ENCODE measurements at places on chromosomes 11 and 22. TPM values are rescaled to one million over a fixed set of nuclear protein-coding genes. Genes with fewer than 3 reads are reported as not detected.

LMO2 gene
- not detected for total RNA-seq

GRCh38 chr11:28961726-28962125 is 853.5 kb downstream of the METTL15 start:
- no peak overlapping the region for H3K4me3 ChIP-seq
- H3K4me1 ChIP-seq: no peaks in the 10 kb centered on the region
- no peak overlapping the region for H3K27ac ChIP-seq

QSER1 gene
- total RNA-seq: 10.5 TPM

DDTL gene
- total RNA-seq: not detected

DNA sequence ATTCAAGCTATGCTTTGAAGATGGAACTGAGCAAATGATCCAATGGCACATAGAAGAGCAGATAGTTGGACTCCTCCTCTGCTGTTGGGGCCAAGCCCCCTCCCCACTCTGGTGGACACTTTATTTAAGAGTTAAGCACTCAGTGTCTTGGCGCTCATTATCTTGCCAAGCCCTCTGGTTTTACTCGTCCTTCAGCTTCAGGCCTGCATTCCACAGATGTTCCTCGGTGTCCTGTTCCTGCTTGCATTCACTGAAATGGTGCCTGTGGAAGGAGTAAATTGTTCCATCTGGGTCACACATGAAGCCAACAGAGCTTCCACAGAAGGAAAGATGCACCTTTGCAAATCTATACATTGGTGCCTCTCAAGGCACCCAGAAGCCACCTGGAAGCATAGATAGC is 26.1 kb downstream of the MAML2 start:
- no peak overlapping the region for H3K4me3 ChIP-seq
- peak overlapping the region; percentile 27 for H3K27ac ChIP-seq
- H3K36me3 ChIP-seq: peaks cover 53% of the 10 kb centered on the region
- no peak for DNase-seq

DNA sequence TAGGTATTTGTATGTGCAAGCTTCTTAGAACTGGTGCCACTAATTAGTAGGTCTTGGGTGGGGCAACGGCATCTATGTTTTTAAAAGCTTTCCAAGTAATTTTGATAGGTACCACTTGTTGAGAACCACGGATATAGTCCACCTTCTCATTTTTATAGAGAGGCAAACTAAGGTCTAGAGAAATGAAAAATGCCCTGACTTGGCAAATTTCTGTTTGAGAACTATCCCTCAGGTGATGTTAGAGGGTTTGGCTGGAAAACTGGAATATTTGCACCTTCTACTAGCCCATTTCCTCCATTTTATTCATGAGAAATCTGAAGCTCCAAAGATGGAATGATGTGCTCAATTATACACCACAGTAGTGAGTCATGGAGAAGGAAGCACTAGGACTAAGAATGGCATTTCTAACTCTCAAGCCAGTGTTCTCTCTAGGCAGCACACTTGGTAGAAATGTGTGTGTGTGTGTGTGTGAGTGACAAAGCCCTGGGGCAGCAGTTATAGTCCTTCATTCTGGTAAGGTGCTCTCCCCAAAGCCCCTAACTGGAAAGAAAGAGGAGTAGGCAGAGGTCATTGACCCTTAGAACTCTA is 1.8 kb upstream of the TMEM86A start:
- DNase-seq: no peak
- H3K4me1 ChIP-seq: peaks cover 13% of the 10 kb centered on the region
- H3K27ac ChIP-seq: no peak overlapping the region
- H3K4me3 ChIP-seq: no peak overlapping the region
- no peaks in the 10 kb centered on the region for H3K27me3 ChIP-seq

- peak overlapping the region; percentile 84 for H3K27ac ChIP-seq
- peaks cover 28% of the 10 kb centered on the region for H3K4me1 ChIP-seq
- H3K4me3 ChIP-seq: no peak overlapping the region
- DNase-seq: no peak
Observed at GRCh38 chr22:40414311-40414710, 43.9 kb downstream of the SGSM3 start.

DNA sequence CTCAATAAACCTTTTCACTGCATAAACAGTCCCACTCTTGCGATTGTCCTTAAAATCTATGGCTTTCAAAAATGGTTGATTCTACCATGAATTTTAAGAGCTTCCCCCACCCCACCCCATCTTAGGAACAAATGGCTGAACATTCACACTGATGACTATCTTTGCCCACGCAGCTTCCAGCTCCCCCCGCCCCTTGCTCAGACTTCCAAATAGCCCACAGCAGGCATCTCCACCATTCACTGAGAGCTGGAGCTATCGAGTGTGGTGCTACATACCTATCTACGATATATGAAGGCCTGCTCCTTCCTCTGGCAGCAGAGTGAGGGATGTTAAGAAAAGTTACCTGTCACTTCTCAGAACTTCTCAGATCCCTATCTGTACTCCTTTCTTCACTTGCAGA is 26.7 kb downstream of the EIF3F start:
- no peak overlapping the region for H3K4me3 ChIP-seq
- DNase-seq: no peak
- H3K36me3 ChIP-seq: no peaks in the 10 kb centered on the region
- peaks cover 29% of the 10 kb centered on the region for H3K27me3 ChIP-seq
- H3K27ac ChIP-seq: no peak overlapping the region
- peaks cover 4% of the 10 kb centered on the region for H3K4me1 ChIP-seq

DNA sequence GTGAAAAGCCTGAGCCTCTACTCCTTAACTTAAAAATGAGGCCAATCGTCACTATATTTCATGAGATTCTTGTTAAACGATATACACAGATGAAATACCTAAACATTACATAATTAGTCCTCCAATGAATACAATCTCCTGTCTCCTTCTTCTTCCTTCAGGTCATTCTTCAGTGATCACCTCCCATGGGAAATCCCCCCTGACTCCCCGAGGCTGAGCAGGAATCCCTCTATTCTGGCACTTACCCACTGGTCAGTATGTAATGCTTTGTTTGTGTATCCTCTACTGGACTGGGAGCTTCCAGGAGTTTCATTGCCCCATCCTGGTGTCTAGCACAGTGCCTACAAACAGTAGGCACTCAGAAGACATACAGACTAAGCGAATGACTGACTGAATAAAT is 52.3 kb downstream of the RAB38 start:
- H3K4me1 ChIP-seq: no peaks in the 10 kb centered on the region
- H3K27me3 ChIP-seq: peaks cover 9% of the 10 kb centered on the region
- H3K36me3 ChIP-seq: no peaks in the 10 kb centered on the region

SMIM35 gene
- total RNA-seq: 0.27 TPM

GRCh38 chr22:27207907-27208306 is 550.5 kb downstream of the MIAT start:
- no peak for DNase-seq
- peaks cover 3% of the 10 kb centered on the region for H3K4me1 ChIP-seq
- H3K36me3 ChIP-seq: no peaks in the 10 kb centered on the region
- no peak overlapping the region for H3K27ac ChIP-seq

DNA sequence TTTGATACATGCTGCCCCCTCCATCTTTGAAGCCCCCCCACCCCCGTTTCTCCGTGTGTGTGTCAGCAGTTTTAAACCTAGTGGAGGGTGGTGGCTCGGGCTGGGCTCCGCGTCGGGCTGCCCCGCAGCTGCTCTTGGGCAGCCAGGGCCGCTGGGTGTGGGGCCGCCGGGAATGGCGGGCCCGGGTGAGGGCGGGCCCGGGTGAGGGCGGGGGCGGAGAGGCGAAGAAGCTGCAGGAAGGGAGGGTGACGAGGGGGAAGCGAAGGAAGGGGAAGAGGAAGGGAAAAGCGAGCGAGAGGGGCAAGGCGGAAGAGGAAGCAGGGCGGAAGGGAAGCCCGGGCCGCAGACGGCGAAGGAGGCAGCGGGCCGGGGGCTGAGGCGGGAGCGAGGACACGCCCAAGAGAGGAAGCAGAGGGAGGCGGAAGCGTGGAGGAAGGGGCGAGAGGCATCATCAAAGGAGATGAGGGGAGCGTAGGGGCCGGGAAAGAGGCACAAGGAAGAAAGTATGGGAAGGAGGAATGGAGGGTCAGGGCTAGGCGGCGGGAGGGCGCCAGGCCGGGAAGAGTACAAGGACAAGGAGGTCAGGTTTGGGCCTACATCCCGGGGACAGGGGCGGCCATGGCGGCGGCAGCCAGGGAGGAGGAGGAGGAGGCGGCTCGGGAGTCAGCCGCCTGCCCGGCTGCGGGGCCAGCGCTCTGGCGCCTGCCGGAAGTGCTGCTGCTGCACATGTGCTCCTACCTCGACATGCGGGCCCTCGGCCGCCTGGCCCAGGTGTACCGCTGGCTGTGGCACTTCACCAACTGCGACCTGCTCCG is 82.4 kb downstream of the BCR start:
- no peak overlapping the region for H3K27ac ChIP-seq
- H3K36me3 ChIP-seq: no peaks in the 10 kb centered on the region
- H3K27me3 ChIP-seq: no peaks in the 10 kb centered on the region
- no peak for DNase-seq

DNA sequence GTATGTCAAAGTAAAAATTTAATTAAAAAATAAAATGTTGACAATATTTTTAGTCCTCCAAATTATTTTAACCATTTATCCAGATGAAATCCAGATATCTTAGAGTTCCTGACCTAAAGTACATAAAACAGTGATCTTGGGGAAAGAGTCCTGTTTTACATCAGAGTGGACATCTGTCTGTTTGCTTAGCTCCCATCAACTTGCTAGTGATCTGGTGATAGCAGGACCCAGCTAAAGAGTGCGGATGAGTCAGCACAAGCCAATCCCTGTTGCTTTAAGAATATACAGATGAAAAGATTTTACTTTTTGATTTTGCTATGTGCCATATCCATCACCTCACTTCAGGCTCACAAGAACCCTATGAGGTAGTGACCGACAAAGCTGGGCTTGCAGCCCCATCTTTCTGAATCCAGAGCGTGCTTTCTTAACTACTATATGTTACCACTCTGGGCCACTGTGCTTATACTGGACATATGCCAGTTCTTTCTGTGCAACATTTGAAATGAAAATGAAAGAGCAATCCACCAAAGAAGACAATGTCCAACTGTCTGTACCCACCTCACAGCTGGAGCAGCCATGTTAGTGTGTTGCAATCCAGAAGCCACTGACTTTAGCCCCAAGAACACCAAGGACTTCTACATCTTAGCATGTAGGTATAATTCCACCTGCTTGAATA is 167.6 kb upstream of the SESN3 start:
- no peaks in the 10 kb centered on the region for H3K36me3 ChIP-seq
- H3K27ac ChIP-seq: no peak overlapping the region
- H3K4me3 ChIP-seq: no peak overlapping the region
- H3K27me3 ChIP-seq: no peaks in the 10 kb centered on the region
- no peak for DNase-seq
- no peaks in the 10 kb centered on the region for H3K4me1 ChIP-seq

- no peak overlapping the region for H3K27ac ChIP-seq
- peaks cover 8% of the 10 kb centered on the region for H3K4me1 ChIP-seq
Observed at GRCh38 chr11:74736031-74736430, 4.8 kb upstream of the CHRDL2 start.

- H3K36me3 ChIP-seq: no peaks in the 10 kb centered on the region
- no peak overlapping the region for H3K27ac ChIP-seq
- H3K4me1 ChIP-seq: peaks cover 8% of the 10 kb centered on the region
Observed at GRCh38 chr11:73326929-73327811, 19.1 kb downstream of the ARHGEF17 start.

DNA sequence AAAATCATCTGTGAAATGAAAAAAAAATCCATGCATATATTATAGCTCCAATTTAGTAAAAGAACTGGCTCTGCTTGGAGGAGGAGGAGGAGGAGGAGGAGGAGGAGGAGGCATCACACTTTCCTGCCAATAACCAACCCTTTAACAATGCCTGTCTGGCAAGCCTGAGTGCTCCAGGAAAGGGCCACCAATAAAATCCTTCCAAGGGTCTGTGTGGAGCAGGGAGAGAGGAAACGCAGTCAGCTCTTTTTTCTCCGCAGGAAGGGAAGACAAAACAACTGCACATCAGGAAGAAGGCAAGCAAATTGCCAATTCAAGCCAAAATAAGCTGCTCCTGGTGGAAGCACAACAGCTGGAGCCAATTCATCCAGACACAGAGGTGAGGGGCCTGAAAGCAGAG is 139.0 kb downstream of the KCNC1 start:
- H3K4me1 ChIP-seq: no peaks in the 10 kb centered on the region
- H3K27ac ChIP-seq: no peak overlapping the region
- no peak for DNase-seq
- no peaks in the 10 kb centered on the region for H3K27me3 ChIP-seq
- H3K36me3 ChIP-seq: peaks cover 40% of the 10 kb centered on the region

OR8G5 gene
- not detected for total RNA-seq

DNA sequence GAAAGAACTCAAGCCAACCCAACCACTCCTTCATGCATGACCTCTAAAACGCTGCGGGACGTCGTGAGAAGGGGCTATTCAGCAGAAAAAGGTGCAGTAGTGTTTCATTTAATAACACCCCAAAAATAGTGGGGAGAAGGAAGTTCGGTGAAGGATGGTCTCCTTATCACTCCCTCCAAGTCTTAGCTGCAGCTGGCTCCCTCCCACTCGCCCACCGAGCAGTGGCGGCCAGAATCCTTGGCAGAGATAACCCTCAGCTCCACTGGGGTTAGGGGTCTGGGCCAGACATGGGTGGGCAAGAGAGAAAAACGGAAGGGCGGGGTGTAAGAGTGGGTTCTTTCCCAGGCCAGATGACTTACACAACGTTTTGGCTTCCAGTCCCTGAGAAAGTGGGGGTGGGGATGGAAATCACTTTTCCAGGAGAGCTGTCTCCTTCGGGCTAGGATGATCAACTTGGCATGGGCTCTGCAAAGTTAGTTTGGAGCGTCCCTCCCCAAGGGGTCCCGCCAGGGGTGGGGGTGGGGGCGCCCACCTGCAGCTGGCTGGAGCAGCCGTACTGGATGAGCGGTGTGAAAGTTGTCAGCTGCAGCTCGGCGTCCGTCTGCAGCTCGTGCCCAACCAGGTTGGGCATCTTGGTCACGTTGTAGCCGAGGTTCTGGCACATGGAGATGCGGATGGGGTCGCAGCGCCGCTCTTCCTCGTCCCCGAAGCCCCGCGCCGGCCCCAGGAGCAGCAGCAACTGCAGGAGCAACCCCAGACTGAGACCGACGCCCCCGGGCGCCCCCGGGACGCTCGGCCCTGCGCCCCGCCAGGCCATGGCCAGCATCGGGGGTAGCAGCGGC is 705 bp downstream of the FZD4 start:
- H3K27me3 ChIP-seq: peaks cover 38% of the 10 kb centered on the region
- no peaks in the 10 kb centered on the region for H3K36me3 ChIP-seq
- H3K27ac ChIP-seq: no peak overlapping the region

GRCh38 chr11:113862435-113862834 is 12.9 kb downstream of the USP28 start:
- H3K27ac ChIP-seq: peak overlapping the region; percentile 25
- no peak overlapping the region for H3K4me3 ChIP-seq
- H3K4me1 ChIP-seq: peaks cover 17% of the 10 kb centered on the region
- no peaks in the 10 kb centered on the region for H3K27me3 ChIP-seq

- H3K27ac ChIP-seq: peak overlapping the region; percentile 32
- DNase-seq: no peak
- H3K4me3 ChIP-seq: no peak overlapping the region
- H3K4me1 ChIP-seq: peaks cover 21% of the 10 kb centered on the region
- H3K36me3 ChIP-seq: no peaks in the 10 kb centered on the region
Observed at GRCh38 chr22:46051646-46052045, 74.7 kb upstream of the WNT7B start.

GRCh38 chr11:126890561-126890960 is 110.0 kb downstream of the KIRREL3 start:
- H3K4me3 ChIP-seq: no peak overlapping the region
- H3K36me3 ChIP-seq: no peaks in the 10 kb centered on the region
- H3K4me1 ChIP-seq: peaks cover 3% of the 10 kb centered on the region
- DNase-seq: no peak
- H3K27me3 ChIP-seq: no peaks in the 10 kb centered on the region

GRCh38 chr11:18671246-18671645 is 27.3 kb upstream of the TMEM86A start:
- DNase-seq: peak; percentile 55
- H3K27me3 ChIP-seq: no peaks in the 10 kb centered on the region
- peak overlapping the region; percentile 63 for H3K27ac ChIP-seq
- peaks cover 45% of the 10 kb centered on the region for H3K4me1 ChIP-seq

OR6T1 gene
- not detected for total RNA-seq

Data from activated CD8-positive, alpha-beta T cell treated with anti-CD3 and anti-CD28 coated beads for 36 hours (primary cell).